Ammon's horn (tissue), 1 donor: ENCODE measurements at places on chromosomes 5 and 9.

DNA sequence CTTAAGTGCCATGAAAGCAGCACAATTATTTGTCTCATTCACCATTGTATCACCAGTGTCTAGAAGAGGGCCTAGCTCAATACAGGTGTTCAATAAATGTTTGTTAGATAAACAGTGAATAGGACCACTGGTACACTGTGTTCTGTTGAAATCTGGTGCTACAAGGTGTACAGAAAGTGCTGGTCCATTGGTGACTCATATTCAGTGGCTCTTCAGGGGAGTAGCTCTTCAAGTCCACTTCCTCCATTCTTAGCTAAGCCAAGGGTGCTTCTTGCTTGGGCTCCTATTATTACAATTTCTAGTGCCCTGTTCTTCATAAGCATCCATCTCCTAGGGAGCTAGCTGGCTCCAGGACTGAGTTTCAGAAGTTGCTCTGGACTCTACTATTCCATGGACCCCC lies 6.4 kb upstream of the FCHO2 start:
- DNase-seq: no peak

- DNase-seq: no peak
Observed at GRCh38 chr5:6602441-6602840, 30.4 kb downstream of the NSUN2 start.

DNA sequence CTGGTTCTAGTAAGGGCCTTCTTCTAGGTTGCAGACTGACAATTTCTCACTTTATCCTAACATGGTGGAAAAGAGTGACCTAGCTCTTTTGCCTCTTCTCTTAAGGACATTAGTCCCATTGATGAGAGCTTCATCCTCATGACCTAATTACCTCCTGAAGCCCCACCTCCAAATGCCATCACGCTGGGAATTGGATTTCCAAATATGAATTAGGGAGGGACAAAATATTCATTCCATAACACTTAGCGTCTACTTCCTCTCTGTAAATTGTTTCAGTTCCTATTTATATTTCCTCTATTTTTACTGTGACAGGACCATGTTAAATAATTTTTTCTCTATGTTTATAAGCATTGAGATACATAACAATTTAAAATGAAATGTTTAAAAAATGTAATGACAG lies 408.8 kb downstream of the CDH10 start:
- no peak for DNase-seq

DNA sequence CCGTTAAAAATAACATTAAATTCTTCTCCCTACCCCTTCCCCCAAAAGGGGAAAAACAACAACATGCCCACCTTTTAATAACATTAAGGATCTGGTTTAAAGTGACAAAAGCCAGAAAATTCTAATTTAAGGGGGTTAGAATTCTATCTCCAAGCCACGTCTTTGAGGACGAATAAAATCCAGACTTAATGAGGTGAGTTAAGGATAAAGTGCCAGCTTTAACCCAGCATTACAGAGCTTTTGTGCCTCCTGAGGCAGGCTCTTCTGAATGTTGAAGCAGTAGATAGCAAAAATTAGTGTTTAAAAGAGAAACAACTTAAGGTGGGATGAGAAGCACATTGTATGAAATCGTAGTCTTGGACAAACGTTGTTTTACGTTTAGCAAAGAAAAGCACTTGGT lies 329.0 kb upstream of the MPDZ start:
- DNase-seq: no peak
